Suppressor macrophage treated with lipopolysaccharide for 4 hours (primary cell): ENCODE measurements at places on chromosomes 3 and 15.

DNA sequence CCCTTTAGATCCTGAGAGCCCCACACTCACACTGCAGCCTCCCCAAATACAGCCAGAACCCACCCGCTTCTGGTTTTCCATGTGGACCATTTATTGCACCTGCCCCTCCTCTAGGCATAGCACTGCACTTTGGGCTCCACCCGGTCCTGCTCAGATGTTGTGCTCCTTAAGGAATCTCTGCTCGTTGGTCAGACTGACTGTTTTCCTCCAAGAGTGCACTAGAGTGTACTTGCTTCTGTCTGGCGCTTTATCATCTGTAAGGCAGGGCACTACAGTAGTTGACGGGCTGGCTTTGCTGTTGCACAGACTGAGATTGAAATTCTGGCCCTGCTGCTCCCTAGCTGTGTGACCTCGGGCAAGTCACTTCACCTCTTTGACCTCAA, 124.1 kb downstream of the CACNA1D start:
- DNase-seq = no peak

- DNase-seq = no peak
Measured at GRCh38 chr3:38360345-38360744, 13.8 kb downstream of the XYLB start.

- DNase-seq = no peak
Measured at GRCh38 chr15:85388566-85389305, 8.3 kb downstream of the AKAP13 start.

DNA sequence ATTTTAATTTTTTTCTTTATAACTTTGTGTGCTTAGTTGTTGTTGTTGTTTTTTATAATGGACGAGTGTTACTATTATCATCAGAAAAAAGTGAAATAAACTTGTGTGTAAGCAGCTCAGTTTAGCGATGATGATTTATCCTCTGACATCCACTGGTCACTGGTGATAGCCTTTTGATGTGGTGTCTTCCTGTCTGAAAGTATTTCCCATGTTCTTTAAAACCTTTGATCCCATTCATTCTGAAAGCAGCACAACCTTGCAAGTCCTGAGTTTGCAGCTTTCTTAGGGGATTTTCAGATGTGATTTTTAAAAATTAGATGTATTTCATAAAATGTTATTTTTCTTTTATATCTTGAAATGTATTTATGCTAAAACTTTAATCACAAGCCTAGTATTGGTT, 85.9 kb upstream of the ZPLD1 start:
- DNase-seq = no peak

DNA sequence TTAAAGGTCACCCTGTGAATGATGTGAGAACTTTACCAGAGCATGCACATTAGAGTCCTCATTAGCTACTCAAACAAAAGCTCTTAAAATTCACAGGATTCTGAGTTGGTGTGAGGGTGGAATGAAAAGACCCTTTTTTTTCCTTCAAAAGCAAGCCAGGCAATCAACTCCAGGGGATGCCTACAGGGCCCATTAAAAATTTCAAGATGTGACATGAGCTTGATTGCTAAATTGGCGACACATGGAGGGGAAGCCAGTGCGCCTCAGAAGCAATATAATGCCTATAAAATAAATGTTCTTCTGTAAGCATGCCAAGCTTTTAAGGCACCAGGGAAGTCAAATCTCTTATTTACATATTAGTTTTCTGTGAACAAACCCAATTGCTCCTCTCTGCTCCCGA, 328.8 kb upstream of the SUCLG2 start:
- DNase-seq = no peak

DNA sequence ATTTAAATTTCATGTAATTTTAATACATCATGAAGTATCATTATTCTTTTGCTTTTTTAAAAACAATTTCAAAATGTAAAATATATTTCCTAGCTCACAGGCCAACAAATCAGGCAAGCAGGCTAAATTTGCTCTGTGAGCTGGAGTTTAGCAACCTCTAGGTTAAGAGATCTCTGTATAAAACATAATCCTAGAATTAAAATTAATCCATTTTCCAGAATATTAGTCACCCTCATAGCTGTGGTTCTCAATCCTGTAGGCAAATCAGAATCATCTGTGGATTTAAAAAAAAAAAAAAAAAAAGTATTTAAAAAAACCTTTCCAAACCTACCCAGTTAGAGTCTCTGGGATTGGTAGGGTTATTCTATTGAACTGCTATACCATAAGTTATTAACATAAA, 209.7 kb downstream of the MINAR1 start:
- no peak for DNase-seq

DNA sequence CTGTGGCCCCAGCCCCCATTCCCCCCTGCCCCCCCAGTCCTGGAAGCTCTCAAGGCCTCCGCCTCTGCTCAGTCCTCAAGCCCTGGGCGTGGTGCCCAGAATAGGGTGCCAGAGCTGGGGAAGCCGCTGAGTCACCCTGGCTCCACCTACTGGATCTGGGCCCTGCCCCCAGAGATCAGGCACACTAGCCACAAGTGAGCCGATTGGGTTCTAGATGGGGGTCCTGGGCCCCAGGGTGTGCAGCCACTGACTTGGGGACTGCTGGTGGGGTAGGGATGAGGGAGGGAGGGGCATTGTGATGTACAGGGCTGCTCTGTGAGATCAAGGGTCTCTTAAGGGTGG, 5.7 kb downstream of the EIF4G1 start:
- DNase-seq = peak; percentile 87

GRCh38 chr3:30563956-30564355, 42.4 kb upstream of the TGFBR2 start:
- DNase-seq = no peak

DNA sequence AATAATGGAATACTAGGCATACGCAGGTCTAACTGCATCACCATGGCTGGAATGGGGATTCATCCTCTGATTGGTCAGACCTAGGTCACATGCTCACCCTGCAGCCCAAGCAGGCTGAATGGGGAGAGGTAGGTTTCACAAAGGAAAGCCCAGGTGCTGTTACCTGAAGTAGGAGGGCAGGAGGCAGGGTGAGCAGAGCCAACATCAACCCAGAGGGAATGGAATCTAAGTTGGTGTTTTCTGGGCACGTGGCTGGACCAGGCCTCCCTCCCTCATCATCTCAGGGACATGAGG, 6.7 kb upstream of the H1-8 start:
- DNase-seq = no peak

DNA sequence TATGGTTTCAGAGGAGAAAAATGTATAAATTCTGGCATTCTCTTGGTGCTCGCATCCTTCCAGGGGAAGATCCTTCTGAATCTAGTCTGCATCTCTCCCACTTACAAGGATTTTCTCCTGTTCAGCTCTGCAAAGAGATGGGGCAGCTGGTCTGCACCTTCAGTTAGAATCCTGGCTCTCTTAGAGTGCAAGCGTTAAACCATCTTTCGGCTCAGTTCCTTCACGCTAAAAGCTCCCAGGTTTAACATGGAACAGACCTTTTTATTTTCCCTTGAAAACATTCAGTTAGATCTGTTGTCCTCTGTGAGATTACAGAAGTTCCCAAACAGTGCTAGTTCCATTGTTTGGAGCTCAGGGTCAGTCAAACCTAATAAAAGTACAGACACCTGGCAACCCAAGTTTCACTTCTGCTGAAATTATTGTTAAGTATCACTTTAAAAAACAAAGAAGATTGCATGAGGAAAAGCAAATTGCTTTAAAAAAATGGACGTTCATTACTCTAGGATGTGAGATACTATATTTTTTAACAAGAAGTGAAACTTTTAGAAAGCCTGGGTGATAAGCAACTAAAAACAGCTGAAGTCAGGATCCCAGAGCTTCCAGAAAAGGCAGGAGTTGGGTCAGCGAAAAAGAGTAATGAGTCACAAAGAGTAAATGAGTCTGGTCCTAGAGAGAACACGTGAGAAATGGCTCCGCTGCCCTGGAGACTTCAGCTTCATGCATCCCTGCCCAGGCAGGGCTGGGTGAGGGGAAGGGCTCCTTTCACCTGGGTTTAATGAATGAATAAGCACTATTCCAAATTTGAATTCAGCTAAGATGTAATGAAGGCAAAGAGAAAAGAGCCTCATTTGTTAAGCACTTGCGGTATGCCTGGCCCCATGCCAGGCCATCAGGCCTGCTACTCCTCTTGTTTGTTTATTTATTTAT, 63.3 kb downstream of the ABTB1 start:
- DNase-seq = peak; percentile 91

DNA sequence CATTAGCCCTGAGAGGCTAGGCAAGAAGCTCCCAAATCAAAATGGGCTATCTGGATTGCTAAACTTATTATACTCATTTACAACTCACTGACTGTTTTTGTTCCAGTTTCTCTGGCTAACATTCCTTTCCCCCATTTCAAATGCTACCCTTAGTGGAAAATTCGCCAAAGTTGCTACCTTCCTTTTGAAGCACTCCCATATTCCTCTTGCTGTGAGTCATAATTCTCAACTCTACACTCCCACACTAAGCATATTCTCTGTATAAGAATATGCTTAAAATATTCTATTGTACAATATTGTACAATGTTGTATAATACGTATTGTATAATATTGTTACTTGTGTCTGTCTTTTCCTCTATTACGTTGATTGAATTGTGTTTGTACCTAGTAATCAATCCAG, 398.6 kb downstream of the PYDC2 start:
- DNase-seq = no peak

DNA sequence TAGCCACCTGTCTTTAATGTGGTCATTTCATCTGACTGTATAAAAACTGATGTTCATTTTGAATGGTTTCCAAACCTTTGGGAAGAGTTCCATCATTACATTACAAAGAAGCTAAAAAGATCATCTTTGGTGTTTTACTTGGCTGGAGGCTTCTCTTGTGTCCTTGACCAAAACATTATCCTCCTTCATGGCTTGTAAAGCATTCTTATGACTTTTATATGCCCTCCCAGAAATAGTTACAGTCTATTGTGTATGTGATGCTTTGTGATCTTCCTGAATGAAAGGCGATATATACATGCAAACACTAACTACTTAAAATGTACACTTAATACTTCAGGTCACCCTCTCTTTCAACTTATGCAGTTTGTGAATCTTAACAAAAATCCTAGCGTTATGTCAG, 525.6 kb downstream of the MECOM start:
- DNase-seq = no peak

DNA sequence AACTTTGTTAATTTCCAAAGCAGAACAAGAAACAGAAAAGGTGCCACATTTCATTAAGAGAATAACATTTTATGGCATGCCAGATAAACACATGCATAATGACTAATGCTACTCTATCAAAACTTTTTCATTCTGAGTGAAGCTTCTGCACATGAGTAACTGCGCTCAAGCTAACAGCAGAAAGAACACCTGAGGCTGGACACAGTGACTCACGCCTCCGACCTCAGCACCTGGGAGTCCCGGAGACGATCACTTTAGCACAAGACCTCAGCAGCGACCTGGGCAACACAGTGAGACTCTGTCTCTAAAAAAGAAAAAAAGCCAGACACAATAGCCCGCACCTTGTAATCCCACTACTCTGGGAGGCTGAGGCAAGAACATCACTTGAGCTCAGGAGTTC, 70.6 kb downstream of the ACAP2 start:
- no peak for DNase-seq

- no peak for DNase-seq
Measured at GRCh38 chr3:171129827-171130226, 103.3 kb upstream of the SLC2A2 start.

- DNase-seq = no peak
Measured at GRCh38 chr3:153978006-153978405, 143.2 kb upstream of the ARHGEF26 start.

DNA sequence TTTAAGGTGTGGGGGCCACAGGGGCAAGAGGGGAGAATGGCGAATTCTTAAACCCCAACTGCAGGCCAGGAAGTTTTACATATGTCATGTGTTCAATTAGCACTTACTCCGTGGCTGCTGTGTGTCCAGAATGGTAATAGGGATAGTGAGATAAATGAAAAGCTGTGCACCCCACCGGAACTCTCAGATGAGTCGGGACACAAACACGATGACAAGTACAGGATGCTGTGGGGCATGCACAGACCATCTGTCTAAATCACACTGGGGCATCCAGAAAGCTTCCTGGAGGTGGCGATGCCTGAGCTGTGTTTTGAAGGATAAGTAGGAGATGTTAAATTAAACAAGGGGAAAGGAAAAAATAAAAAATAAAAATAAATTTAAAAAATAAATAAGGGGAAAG, 18.3 kb upstream of the TMEM158 start:
- DNase-seq = no peak

DNA sequence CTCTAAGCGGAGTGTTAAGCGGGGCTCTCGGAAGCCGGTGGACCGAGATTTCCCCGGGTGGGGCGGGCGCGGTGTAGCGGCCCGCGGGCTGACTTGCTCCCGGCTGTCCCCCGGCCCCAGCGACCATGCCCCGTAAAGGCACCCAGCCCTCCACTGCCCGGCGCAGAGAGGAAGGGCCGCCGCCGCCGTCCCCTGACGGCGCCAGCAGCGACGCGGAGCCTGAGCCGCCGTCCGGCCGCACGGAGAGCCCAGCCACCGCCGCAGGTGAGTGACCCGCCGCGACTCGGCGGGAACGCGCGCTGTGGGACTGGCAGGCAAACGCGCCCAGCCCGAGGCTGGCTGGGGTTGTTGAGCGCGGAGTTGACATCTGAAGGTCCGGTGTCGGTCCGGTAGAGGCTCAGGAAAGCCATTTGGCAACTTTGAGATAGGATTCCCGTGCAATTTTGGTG, 1.3 kb downstream of the SMC4 start:
- peak; percentile 37 for DNase-seq

- peak; percentile 95 for DNase-seq
Measured at GRCh38 chr3:52498137-52499054, 3.3 kb downstream of the STAB1 start.

GRCh38 chr3:148070041-148070440, 627.7 kb upstream of the AGTR1 start:
- no peak for DNase-seq

DNA sequence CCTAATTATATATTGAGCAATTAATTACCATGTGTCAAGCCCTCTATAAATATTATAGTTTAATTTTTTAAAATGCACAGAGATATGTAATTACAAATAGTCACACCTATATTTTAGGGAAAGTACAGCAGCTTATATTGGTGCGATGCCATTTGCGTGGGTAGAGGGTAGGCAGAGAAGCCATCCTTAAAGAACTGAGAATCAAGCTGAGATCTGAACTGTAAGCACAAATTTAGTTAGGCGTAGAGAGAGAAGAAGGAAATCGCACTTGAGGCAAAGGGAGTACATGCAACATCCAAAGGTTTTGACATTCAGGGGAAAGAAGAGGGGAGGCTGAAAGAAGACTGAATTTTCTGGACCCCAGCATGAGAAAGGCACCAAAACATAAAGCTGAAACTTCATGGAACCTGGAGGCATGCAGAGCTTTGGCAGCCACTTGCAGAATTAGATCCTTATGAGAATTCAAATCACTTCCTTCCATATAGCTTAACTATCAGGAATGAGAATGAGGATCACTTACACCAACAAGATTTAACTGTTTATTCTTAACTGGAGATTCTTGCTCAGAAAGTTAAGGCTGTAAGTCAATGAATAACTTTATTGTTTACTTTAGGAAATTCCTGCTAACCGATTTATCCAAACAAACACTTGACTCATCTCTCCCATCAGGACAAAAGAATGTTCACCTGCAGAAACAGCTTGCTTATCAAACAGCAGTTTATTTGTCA, 114.3 kb downstream of the TGFBR2 start:
- DNase-seq = no peak

GRCh38 chr3:14169871-14170270, 8.5 kb downstream of the XPC start:
- DNase-seq = no peak
